Gastrocnemius medialis (tissue), 4 donors: ENCODE measurements at places on chromosomes 1 and 21.

DNA sequence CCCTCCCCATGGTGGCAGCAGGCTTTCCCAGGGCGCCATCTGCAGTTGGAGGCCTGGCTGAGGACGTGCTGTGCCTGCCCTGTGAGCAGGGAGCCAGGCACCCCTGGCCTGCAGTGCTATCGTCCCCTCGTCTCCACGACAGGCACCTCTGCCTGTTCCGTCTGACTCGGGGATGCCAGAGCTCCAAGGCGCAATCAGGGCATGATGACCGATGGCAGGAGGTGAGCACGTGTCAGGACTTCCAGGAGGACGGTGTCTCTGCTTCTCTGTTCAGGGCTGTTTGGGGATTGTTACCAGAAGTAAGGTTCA lies 125.2 kb downstream of the PCBP3 start:
- no peak for DNase-seq

DNA sequence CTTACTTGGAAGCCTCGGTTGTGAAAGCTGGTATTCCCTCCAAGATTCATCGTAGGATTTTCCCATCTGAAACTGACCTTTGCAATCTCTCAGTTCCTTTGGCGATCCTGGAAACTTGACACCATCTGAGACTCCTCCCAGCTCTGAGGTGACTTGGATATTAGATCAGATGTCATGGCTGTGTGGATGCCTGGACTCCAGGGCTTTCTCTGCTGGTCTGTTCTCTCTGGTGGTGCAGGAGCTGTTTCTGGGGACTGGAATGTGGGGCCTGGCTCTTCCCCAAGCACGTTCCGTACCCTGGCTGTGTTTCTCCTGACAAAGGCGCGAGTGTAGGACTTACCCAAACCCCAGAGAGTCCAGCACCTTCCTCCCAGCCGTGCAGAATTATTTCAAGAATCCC lies 252.2 kb downstream of the RPS6KC1 start:
- DNase-seq, result no peak

DNA sequence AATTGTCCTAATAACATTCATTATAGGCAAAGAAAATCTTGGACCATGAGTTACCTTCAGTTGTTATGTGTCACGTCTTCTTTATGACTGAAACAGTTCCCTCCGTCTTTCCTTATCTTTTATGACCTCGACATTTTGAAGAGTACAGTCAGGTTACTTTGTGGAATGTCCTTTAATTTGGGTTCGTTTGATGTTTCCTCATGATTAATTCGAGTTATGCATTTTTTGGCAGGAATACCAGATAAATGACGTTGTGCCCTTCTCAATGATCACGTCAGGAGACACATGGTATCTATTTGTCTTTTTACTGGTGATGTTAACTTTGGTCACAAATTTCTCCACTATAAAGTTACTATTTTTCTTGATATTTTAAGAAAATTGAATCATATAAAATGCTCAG lies 17.3 kb upstream of the KLF17 start:
- DNase-seq, result no peak

DNA sequence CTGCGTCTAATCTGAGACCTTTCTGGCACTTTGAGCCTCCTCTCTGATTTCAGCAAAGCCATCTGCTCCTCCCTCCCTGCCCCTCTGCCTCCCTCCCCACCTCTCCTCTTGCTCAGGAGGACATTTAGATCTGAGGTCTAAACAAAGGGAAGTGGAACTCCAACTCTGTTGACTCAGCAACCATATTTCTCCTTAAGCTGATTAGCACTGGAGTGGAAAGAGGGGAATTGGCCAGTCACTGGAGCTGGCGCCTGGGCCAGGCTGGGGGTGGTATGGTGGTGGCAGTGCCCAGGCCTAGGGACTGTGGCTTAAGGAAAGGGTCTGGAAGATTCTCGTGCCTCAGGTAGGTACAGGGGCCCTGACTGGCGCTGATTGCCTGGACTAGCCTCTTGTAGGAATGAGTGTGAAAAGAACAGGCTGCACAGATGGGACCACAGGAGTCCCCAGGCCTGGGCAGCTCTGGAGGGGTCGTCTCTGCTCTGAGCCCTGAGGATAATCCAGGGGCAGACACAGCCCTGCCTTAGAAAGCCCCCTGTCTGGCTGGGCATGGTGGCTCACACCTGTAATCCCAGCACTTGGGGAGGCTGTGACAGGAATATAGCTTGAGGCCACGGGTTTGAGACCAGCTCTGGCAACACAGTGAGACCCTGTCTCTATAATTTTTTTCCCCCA lies 11.9 kb downstream of the SH2D2A start:
- no peak for DNase-seq

GRCh38 chr1:203135636-203136305 lies 8.2 kb downstream of the ADORA1 start:
- DNase-seq, result no peak

DNA sequence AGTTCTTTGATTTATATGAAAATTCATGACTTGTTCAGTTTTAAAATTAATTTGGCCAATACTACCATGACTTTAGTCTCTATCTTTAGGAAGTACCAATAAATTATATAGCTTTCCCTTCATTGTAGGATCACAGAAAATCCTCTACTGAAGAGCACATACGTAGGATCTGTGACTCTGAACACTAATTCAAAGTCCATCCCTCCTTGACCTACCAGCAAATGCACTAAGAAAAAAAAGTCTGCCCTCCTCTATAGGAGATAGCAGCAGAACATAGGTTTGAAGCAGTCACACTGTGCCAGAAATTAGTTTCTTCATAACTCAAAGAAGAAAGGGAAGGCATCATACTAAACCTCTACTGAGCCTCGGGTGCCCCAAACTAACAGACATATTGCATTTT lies 16.5 kb downstream of the BRWD1 start:
- no peak for DNase-seq

DNA sequence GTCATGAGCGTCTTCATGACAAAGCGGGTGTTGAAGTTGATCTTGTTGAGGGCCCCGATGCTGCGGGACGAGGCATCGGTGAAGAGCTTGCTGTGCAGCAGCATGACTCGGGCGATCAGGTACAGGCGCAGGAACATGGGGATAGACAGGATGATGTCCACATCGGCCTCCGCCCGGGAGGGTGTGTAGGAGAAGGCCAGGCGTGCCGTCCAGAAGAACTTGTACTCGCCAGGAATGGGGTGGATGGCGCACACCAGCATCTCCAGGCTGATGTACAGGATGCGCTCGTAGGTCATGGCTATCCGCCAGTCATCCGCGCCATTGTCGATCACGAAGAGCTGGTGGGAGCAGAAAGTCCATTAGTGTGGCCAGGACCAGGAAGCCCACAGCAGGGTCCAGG lies 98.0 kb downstream of the KCNN3 start:
- DNase-seq, result no peak

- no peak for DNase-seq
Observed at GRCh38 chr1:240824238-240824637, 212.3 kb upstream of the GREM2 start.

- no peak for DNase-seq
Observed at GRCh38 chr1:46749404-46749803, 30.5 kb upstream of the EFCAB14 start.

- no peak for DNase-seq
Observed at GRCh38 chr1:1788646-1789431, 10.6 kb upstream of the NADK start.

GRCh38 chr1:214451596-214451995 lies 99.8 kb downstream of the PTPN14 start:
- DNase-seq, result no peak

GRCh38 chr1:89733748-89734147 lies 87.1 kb upstream of the LRRC8D start:
- no peak for DNase-seq

DNA sequence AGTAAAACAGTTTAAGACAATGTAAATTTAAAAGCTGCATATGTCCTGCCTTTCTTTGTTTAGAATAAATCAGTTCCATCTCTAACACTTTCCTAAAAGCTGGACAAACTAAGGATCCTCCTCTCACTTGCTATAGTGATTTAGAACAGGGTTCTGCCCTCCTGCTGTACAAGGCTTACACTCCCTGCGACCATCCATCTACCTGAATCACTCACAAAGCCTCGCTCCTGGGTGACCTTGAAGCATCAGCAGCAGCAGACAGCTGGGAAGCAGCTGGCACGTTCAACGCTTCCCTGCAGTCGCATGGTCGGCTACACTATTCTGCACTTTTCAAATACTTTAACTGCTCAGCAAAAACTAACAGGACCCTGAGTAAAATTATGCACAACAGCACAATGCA lies 128.0 kb downstream of the NTPCR start:
- DNase-seq, result no peak

DNA sequence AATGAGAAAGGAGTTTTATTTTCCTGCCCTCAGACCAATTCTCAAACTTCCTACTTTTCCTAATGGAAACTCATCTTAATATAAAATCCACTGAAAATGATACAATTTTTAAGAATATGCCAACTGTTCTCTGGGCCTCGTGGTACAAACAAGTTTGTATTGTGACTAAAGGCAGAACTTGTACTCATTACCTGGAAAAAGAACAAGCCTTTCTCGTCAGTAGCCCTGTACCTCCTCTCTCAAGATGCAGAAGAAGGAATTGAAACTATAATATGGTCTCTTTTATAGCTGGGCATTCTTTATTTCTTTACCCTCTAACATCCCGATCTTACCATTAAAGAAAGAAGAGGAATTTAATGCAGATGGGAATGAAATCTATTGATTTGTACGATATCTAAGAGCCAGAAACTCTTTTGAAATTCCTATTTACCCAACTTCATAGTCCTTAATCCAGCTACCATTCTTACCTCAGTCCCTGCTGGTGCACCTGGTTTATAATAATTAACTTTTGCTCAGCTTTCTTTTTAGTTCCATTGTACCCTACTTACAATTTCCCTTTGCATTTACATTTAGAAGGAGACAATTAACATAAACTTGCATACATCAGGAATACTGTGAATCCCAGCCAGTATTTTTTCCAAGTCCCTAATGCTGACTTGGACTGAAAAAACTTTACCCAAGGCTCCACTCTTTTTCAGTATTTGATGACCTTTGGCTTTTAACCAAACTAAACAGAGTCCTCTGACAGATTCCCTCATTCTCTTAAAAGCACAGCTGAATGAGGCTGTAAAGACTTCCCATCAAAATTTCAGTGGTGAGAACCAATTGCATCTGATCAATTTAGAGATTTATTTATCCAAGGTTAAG lies 1162.4 kb downstream of the BRINP3 start:
- DNase-seq, result no peak

- no peak for DNase-seq
Observed at GRCh38 chr1:30329802-30330557, 393.4 kb downstream of the MATN1 start.

DNA sequence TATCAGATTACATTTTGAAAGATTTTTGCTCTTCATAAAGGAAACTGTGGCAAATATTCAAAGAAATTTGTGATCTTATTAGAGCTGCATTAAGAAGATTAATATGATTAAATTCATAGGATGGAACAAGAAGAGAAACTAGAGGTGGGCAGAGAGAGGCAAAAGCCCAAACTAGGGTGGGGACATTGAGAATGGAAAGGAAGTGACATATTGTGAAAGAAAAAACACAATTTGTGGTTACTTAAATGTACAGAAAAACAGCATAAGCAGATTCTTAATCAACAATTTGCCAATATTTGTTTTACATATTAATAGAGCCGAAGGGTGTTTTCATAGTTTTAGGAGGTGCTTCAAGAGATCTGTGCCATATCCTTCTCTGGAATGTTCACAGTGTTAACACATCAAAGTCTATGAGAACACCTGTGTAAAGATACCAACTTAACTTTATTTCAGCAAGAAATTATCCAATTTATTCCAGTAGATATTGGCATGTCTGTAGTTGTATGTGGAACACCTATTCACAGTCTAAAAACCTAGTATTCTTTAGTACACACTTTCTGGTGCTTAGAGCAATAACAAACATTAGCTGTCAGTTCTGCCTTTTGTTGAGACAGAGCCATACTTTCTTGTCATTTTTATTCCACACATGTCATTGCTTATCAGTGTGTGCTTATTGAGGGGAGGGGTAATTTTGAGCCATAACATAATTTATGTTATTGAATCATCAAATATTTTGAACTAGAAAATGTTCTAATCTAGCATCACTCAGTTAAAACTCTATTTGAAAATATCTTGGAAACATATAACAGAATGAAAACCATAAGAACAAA lies 401.5 kb downstream of the PTPRC start:
- no peak for DNase-seq

DNA sequence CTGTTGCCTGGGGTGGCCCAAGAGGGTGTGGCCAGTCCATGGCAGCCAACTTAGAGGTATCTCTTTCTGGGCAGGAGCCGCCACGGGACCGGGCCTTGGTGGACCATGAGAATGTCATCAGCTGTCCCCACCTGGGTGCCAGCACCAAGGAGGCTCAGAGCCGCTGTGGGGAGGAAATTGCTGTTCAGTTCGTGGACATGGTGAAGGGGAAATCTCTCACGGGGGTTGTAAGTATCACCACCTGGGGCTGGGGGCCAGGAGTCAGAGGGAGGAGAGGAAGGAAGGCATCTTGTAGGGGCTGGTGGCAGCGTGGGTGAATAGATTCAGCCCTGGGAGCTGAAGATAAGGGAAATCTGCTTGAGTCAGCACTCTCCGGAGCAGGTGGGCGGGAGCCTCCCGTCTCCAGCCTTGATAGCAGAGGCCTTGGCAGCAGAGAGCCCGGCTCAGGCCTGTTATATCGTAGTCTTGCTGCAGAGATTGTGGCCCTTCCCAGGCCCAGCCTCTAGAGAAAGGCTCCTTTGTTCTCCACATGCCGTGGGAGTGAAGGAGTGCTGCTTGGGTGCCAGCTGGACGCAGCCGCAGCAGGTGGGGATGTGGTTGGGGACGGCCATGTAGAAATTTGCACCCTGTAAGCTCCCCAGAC lies 25.4 kb downstream of the PHGDH start:
- no peak for DNase-seq

- DNase-seq, result no peak
Observed at GRCh38 chr1:24385160-24385940, 28.2 kb downstream of the STPG1 start.

DNA sequence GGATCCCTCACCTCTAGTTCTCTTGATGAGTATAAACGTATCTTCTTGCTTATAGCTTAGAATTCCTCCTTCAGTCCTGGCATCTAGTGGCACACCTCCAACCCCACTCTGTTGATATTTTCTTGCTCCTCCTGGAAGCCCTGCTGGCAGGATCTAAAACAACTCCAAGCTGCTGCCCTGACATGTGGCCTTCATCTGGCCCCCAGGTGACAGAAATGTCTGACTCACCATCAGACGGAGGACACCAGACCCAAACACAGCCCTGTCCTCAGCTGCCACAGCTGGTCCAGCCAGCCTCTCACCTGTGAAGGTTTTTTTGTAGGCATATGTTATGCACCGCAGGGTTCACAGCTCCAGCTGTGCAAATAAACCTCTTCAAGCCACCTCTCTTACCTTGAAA lies 53.4 kb downstream of the KRTAP19-8 start:
- DNase-seq, result no peak
